ENCODE measurements at places on chromosomes 2 and 18. TPM values are rescaled to one million over a fixed set of nuclear protein-coding genes. Genes with fewer than 3 reads are reported as not detected.

DNA sequence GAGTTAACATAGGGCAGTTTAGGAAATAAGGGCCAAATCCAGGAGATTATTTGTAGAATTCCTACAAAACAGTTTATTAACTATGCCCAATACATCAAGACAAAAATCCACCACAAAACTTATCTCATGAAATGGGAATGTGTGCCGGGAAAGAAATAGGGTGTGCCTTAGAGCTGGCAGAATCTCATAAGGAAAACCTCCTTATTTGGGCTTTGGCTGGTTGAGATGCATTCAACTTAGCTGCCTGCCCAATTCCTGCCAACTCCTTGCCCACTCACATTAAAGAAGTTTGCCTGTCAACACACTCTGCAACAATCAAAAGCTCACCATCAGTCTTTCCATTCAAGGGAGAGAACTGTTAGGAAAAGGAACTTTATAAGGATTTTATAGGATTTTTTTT is 500.6 kb downstream of the SATB2 start:
- no peak for DNase-seq

Gene VWA3B
- total RNA-seq, result 0.38 TPM

Gene TMEM247
- not detected for total RNA-seq

Gene BOK
- total RNA-seq, result 4.5 TPM

All from Right ventricle myocardium inferior (tissue), 1 donor.